Stimulated activated CD8-positive, alpha-beta memory T cell treated with anti-CD3 and anti-CD28 coated beads, Interleukin-4, amount 100 ng/mL, for 1 hour (primary cell): ENCODE measurements at places on chromosomes 7 and 10.

- DNase-seq, result no peak
Measured at GRCh38 chr7:5274441-5274840, 8.3 kb upstream of the SLC29A4 start.

- DNase-seq, result no peak
Measured at GRCh38 chr10:2949221-2949947, 118.0 kb upstream of the PFKP start.

DNA sequence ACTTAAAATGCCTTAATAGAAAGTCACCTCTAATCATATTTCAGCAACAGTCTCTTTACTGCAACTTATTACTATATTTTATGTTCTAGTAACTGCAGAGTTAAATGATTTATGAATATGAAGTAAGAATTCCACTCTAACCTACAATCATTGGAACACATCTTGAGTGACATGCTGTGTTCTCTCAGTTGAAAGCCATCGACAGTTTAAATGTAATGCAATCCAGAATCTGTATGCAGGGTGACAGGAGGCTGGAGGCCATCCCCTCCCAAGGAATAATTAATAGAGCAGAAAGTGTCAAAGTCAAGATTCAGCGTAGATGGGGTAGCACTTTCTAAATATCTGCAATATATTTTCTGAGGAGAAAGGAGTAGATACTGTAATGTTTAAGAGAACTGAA is 590.3 kb upstream of the SORCS1 start:
- no peak for DNase-seq

- no peak for DNase-seq
Measured at GRCh38 chr7:94217766-94218165, 176.9 kb upstream of the COL1A2 start.

DNA sequence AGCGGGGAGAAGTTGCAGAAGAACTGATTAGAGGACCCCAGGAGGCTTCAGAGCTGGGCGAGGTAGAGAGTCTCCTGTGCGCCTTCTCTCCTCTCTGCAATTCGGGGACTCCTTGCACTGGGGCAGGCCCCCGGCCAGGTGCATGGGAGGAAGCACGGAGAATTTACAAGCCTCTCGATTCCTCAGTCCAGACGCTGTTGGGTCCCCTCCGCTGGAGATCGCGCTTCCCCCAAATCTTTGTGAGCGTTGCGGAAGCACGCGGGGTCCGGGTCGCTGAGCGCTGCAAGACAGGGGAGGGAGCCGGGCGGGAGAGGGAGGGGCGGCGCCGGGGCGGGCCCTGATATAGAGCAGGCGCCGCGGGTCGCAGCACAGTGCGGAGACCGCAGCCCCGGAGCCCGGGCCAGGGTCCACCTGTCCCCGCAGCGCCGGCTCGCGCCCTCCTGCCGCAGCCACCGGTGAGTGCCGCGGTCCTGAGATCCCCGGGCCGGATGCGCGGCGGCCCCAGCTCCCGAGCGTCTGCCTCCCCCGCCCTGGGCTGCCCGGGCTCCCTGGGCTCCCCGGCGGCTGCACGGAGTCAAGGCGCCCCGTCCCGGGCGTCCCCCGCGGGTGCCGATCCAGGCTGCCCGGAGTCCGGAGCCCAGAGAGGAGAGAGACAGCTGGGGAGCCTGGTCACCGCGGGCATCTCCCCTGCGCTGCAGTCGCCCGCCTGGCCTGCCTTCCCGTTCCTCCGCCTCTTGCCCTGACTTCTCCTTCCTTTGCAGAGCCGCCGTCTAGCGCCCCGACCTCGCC is at the start of gene PLAU:
PLAU (plus strand) TSS at position 369 of the 789 bp plus-strand sequence. CDS start 424 bp downstream, outside the sequence.
- DNase-seq, result no peak

- no peak for DNase-seq
Measured at GRCh38 chr10:107767185-107767584, 602.7 kb upstream of the SORCS1 start.

DNA sequence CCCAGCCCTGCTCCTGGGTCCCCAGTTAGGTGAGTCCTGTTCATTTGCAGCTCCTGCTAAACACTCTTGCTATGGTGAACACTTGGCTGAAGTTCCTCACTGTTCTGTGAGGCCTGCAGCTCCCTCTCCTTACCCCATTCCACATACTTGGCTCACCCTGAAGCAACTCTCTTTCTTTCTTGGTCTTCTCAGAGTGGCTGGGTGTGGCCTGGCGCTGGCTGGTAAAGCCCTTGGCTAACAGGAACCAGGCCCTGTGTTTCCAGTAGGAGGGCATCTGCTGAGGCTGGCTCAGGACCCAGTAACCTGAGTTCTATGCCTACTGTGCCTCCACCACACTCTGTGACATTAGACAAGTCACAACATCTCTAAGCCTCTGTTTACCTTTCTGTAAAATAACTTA is 53.1 kb upstream of the COL13A1 start:
- no peak for DNase-seq

DNA sequence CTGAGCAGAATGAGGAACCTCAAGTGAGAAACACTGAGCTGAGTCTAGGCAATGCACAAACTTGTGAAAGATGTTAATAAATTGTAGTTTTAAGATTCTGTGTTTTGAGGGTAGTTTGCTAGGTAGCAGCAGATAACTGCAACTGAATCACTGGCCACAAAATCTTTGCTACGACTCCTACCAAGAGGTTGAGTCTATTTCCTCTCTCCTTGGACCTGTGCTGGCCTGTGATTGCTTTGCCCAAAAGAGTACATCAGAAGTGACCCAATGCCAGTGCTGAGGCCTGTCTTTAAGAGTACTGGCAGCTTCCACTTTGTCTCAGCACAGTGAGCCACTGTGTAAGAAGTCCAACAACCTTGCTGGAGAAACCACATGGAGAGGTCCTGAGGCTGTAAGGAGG is 11.9 kb upstream of the TSPAN13 start:
- no peak for DNase-seq

GRCh38 chr10:31947144-31947926 is 18.7 kb upstream of the ARHGAP12 start:
- no peak for DNase-seq

DNA sequence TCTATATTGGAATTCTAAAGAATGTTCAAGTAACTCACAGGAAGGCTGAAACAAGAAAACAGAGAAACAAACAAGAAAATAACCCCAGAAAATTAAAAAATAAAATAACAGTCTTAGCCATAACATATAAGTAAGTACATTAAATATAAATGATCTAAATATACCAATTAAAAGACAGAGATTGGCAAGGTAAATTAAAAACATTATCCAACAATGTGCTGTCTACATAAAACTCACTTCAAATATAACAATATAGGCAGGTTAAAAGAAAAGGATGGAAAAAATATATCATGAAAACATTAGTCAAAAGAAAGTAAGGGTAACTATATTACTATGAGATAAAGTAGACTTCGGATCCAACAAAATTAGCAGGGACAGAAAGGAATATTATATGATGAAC is 98.1 kb upstream of the NANOS1 start:
- no peak for DNase-seq

DNA sequence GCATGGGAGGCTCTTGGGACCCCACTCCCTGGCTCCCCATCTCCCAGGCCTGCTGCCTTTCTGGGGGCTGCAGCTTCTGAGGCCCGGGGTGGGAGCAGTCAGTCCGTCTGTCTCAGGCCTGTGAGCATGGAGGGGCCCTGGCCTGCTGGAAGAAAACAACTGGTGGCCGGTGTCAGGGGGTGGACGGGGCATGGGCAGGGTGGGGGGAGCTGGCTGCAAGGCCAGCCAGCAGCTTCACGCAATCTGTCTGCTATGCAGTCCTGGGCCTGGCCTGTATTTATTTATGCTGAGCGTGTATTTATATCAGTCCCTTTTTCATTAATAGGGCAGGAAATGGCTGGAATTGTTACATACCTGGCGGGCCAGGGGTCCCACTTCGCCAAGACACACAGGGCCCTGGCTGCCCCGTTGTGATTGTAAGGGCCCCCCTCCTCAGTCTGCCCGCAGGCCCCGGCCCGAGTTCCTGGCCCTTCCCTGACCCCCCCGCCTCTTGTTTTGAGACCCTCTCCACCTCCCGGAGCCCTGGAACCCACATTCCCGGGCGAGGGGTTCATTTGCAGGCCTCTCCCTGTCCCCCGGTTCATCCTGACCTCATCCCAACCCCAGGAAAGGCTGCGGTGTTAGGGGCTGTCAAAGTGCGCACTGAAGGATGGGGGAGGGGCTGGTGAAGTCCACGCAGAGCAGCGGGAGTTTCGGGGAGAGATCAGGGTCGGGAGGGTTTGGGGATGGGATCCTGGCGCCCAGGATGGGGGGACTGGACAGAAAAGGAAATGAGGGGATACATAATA is 8.2 kb downstream of the TMEM270 start:
- no peak for DNase-seq

DNA sequence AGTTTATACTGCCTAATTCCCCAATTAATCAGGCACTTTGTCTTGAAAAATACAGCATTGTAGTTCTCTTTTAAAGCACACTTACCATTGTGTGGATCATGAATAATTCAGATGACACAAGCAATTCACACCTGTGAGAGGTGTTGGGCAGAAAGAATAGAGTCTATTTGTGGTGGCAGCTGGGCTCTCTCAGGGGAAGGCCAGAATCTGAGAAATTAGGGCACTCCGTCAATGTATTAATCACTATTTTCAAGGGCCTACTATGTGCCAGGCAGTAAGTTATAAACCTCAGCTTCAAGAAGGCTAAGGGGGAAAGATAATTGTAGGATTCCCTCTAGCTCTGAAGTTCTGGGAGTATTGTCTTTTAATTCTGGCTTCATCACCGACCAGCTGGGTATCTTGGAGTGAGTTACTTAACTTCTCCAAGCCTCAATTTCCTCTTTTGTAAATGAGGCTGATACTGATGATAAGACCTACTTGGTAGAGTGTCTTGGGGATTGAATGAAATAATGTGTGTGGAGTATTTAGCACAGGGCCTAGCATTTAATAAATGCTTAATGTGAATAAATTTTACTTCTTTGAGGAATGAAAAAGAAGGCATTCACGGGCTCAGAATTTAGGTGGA is 2.5 kb downstream of the CHN2 start:
- no peak for DNase-seq

GRCh38 chr7:51308265-51308664 is 8.3 kb downstream of the COBL start:
- DNase-seq, result no peak

DNA sequence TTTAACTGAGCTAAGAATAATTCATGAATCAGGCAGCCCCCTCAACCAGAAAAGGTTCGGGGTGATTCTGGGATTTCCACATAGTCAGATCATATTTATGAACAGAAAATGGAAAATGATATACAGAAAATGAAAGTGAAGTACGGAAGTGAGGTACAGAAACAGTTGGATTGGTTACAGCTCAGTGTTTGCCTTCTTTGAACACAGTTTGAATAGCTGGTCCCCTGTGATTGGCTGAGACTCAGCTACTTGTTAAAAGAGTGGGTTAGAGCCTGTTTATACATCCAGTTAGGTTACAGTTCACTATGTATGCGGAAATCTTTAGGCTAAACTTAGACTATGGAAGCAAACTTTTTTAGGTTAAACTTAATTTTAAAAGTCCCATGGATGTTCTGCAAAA is 511.7 kb downstream of the PLXDC2 start:
- DNase-seq, result no peak

DNA sequence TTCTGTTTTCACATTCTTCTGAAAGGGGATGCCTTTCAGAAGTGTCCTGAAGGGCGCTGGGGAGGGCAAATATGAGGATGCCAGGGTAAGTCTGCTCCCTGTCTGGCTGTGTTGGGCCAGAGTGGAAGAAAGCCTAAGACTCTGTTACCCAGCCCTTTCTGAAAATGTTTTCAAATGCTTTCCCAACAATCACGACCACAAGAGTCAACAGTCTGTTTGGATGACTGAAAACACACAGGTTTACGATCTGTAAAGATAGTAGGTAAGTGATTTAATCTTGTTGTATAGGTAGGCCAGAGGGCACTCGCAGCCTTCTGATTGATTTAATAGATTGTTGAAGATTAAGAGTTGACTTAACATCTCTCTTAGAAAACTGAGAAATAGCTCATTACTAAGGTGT is 13.2 kb downstream of the SGPL1 start:
- DNase-seq, result no peak

DNA sequence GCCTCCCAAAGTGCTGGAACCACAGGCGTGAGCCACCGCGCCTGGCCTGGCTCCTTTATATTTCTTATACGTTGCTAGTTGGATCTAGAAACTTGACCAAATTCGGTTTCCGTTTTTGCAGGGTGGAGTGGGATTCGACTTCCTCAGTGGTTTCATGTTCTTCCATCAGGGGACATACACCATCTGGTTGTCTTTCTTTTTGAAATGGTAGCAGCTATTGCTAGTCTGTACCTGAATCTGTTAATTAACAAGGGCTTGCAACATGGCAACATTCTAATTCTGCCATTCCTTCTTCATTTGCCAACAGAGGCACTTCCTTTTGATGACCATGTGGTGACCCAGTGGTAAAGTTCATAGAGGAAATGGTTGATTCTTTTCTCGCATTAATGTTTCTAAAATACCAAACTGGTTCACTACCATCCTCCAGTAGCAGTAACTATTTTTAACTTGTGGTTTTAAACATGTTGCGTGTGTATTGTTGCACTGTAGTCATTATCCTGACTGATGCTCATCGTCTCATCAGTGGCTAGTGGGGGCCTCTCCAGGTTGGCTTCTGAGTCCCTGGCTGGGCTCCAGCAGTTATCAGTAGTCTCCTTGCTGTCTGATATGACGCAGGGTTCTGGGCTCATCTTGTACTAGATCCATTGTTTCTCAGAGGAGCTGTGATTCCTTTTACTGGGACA is 159.2 kb downstream of the RGS10 start:
- DNase-seq, result no peak

GRCh38 chr7:124033095-124033806 is 384 bp upstream of the TMEM229A start:
- no peak for DNase-seq

DNA sequence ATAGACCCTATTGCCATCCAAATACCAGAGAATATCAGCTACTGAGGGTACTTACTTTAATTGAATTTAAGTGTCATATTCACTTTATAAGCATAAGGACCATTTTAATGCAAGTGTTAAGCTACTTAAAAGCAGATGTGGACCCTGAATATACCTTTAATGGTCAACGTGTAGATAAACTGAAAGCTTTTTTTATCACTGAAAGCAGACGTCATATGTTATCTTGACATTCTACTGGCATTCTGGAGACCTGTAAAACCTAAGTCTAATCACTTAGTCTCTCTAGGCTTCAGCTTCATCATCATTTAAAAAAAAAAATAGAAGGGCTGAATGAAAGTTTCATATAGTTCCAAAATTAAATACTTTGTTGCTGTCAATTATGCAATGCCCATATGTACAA is 116.5 kb downstream of the ELAPOR2 start:
- DNase-seq, result no peak

- DNase-seq, result no peak
Measured at GRCh38 chr10:112963835-112964234, 13.8 kb downstream of the TCF7L2 start.

- no peak for DNase-seq
Measured at GRCh38 chr7:55109404-55110167, 90.8 kb downstream of the EGFR start.
